DMS53 (cell line): ENCODE measurements at places on chromosomes 3 and 15.

DNA sequence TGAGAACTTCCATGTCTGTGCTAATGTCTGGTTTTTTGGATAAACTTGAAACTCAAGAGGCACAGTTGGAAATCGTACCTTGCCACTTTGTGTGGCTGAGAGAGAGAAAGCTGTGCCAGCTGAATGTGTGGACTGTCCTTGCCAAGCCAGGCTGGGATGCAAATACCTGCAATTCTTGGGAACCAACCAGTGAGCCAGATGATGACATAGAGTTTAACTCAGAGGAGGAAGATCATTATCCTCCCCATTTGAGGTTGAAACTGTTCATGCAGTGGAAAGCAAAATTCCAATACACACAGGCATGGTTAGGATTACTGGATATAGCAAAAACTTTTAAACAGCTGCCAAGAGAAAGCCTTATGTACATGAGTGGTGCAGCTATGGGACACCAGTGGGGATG is 451.4 kb upstream of the NPAP1 start:
- no peak for DNase-seq

DNA sequence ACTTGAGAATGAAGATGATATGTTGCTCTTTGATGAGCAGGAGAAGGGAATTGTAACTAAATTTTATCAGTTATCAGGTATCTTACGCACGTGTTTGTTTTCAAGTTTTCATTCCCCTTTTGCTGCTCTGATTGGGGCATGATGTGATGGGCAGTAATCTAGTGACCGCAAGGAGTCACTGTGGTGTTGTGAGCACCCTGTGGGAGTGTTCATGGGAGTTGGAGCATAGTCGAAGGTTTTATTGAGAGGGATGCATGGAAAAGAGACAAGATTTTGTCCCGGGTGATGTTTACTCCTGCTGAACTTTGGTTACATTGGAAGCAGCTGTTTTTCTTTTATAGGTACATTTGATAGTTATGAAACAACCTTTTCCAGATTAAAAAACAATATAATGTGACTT is 2.1 kb downstream of the FAN1 start:
- no peak for DNase-seq

- no peak for DNase-seq
Measured at GRCh38 chr3:134464064-134464688, 21.6 kb downstream of the ANAPC13 start.

DNA sequence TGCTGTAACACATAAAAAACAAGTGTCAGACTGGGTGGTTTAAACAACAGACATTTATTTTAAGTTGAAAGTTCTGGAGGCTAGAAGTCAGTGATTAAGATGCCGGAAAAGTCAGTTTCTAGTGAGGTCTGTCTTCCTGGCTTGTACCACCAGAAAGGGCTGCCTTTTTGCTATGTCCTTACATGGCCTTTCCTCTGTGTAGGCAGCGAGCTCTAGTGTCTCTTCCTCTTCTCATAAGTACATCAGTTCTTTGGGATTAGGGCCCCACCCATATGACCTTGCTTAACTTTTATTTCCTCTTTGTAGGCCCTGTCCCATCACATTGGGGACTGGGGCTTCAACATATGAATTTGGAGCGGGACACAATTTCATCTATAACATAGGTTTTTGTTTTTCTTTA is 128.0 kb downstream of the BBX start:
- peak; percentile 5 for DNase-seq

- peak; percentile 68 for DNase-seq
Measured at GRCh38 chr3:163056874-163057497, 1560.4 kb downstream of the OTOL1 start.

DNA sequence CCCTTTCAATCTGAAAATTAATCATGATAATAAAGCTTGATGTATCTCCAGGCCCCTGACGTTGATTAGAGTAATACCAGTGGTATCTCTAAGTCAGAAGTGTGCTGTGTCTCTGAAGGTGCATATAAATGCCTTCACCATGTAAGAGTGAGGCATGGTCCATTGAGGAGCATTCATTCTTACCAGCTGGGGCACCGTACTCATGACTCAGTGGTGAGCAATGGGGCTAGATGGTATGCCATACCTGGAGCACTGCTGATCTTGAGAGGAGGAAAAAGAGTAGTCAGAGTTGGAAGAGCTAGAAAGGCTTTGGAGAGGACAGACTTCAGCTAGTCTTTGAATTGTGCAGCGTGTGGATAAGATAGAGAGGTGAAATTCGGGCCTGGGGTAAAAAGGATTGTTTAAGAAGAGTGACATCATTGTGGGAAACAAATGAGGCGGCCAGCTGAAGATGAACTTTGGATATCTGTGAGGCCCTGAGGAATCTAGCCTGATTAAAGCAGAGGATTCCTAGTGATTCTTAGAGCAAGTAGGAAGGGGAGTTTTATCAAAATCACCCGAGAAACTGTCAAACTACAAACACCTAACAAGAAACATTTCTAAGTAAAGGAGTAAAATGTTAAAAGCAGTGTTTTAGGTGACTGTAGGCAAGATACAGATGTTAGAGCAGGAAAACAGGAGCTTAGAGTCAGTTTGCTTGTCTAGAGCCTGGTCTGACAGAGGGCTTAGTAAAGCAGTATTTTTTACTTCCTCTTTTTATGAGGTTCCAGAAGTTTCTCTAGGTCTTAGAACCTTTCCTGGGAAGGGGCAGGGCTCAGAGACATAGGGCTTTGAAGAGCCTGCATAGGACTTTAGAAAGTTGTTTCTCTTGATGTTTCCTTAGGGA is 13.6 kb downstream of the TMOD3 start:
- no peak for DNase-seq

GRCh38 chr3:183698756-183699155 is 1.2 kb downstream of the YEATS2 start:
- peak; percentile 19 for DNase-seq

DNA sequence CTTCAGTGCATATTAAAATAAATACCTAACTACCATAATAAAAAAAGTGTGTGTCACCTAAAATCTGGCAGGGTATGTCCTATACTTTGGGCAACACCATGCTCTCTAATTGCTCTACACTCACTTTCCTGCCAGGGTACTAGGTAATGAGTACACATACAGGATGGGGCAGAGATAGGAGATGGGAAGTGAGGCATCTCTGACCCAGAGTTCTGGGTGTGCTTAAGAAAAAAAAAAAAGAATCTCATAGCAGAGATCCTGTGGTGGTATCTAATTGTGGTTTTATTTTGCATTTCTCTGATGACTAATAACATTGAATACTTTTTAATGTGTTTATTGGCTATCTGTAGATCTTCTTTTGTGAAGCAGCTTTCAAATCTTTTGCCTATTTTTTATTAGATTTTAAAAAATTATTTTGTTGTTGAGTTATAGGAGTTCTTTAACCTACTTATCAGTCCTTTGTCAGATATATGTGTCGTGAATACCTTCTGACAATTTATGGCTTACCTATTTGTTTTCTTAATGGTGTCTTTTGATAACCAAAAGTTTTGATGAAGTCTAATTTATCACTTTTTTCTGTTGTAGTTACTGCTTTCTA is 48.0 kb downstream of the EEFSEC start:
- no peak for DNase-seq

DNA sequence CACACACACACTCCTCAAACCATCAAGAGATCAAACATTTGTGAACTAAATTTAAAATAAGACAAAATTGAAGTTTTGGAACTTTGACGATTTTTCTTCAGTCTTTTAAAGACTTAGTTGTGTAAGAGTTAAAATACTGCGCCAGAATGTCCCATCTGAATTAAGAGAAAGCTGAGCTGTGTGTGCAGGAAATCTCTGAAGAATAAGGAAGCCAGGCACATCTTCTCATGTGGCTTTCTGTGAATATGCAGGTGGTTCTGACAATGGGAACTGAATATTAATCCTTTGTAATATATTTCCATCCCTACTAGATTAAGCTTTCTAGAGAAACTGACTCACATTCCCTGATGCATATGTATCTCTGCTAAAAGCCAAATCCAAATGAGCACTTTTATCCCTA is 60.1 kb upstream of the ICE2 start:
- DNase-seq = no peak

DNA sequence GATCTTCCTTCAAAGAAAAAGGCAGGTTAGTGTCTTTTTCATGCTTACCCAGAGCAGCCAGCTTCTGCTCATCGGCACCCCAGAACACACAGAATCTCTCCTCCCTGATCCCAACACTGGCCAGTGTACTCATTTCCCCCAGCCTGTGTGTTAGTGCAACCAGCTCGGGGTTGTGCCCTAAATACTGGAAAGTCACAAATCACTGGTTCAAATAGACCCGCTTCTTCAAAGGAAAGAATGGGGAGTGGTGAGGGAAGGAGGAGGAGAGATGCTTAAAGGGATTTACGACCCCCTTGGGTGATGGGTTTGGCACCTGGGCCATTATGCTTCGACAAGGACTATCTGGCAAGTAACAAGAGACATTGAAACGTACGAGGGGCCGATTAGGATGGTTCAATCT is 114.0 kb downstream of the FOXB1 start:
- no peak for DNase-seq

DNA sequence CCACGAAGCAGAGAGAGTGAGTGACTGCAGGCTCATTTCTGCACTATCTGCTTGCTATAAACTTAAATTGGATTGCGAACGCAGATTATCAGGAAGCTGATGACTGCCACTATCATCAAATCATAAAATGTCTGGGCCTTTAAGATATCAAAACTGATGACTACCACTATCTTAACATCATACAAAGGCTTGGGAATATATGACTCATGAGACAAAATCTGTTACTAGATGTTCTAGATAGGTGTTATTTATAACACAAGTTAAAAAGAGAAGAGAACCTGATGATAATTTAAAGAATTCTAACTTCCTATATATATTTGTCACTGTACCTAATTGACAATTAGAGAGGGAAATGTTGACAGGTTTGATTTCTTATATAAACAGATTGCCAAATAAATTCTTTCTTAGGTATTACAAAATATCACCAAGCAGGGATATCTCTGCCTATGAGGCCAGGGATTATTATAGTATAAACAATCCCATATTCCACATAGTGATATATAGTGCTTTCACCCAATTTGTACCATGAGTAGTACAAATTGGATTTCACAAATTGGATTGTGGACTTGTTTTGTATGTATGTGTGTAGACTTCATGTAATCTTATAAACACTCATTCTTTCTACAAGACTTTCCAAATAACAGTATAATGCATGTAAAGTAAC is 1157.2 kb downstream of the ROBO1 start:
- DNase-seq = no peak

DNA sequence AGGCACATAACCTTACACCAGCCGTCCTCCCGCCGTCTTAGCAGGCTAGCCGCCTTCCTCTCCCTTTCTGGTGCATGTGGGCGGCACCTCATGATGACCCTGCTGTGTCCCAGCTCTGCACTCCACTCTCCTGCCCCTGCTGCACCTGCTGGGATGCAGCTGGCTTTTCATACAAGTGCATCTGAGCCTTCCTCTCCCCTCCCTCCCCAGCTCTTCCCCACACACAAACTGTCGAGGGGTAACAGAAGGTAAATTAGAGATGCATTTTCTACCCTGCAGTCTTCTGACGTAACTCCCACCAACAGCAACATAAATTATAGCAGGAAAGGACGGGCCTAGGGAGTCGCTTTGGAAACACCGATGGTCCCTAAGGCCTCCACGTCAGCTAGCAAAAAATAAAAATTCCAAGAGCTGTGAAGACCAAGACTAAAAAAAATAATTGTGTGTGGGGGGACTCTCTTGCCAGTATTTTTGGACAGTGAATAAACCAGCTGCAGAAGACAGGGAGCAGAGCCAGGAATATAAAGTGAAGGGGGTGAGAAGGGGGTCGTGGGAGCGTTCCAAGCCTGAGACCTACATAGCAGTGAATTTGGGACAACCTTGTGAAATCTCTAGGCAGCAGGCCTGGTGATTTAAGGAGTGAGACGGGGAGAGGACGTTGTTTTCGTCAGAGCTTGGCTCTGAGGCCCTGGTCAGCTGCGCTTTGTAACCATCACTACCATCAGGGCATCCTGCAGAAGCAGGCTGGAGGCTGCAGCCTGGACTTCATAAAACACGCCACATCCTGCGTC is 216.2 kb downstream of the ADAMTS17 start:
- no peak for DNase-seq

- DNase-seq = no peak
Measured at GRCh38 chr3:168322941-168323340, 227.2 kb upstream of the GOLIM4 start.

DNA sequence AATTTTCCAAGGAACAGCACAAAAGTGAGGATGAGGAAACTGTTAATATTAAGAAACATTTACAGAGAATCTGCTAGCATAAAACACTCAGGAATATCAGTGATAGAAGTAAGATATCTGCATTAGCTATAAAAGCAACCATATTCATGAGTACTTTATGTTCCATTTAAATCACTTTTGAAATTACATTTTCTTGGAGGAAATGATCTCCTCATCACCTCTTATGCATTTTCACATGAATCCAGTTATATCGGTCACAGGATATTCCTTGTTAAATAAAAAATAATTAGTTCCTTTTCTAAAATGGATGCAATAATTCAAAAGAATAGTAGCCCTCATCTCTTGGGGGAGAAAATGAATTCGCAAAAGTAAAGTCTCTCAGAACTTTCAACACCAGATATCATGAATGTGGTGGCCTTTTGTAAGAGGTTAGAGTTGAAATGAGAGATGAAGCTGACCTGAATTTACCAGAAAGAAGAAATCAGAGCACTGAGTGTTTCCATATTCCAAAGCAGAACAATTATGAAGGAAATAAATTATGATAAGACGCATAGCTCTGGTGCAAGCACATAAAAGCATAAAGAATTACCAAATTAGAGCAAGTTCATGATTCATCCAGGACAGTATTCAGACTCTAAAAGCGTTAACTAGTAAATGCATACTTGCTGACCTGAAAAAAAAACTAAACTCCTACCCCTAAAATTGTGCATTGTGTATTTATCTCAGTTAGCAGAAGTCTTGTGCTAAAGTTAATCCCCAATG is 321.9 kb upstream of the CCDC54 start:
- no peak for DNase-seq

DNA sequence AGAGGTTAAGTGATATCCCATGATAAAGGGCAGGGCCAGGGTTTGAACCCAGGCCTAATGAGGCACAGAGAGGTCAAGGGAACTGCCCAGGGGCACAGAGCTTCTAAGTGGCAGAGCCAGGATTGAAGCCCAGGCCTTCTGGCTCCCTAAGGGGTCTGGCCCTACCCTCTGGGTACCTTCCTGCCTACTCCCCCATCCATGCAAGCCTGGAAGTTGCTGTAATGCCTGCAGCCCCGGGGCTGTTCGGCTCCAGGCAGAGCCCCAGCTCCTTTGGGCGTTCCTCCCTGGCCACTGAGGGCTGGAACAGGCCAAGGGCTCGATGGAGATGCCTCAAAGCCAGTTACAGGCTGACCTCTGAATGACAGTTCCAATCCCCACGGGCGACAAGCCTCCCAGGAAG is 4.5 kb downstream of the GRIP2 start:
- no peak for DNase-seq

GRCh38 chr3:55538158-55538557 is 51.1 kb upstream of the WNT5A start:
- no peak for DNase-seq

GRCh38 chr3:18806633-18807032 is 341.7 kb upstream of the KCNH8 start:
- DNase-seq = no peak

DNA sequence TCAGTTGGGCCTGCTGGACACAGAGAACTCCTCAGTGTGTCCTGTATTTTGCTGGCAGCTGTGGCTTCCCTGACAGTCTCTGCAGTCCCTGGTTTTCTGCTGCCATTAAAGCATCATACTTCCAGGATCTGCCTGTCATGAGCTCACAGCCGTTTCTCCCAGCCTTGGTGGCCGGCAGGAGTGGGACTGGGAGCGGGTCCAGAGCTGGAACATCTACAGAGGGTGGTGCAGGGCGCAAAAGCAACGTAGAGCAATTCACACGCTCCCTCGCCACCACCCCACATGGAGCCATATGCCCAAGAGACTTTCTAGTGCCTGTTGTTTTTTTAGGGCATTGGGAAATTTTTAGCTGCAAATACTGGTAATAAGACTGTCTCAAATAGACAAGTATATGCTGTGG is 33.6 kb downstream of the ABTB1 start:
- DNase-seq = no peak
